ENCODE measurements at places on chromosomes 7 and 10.

DNA sequence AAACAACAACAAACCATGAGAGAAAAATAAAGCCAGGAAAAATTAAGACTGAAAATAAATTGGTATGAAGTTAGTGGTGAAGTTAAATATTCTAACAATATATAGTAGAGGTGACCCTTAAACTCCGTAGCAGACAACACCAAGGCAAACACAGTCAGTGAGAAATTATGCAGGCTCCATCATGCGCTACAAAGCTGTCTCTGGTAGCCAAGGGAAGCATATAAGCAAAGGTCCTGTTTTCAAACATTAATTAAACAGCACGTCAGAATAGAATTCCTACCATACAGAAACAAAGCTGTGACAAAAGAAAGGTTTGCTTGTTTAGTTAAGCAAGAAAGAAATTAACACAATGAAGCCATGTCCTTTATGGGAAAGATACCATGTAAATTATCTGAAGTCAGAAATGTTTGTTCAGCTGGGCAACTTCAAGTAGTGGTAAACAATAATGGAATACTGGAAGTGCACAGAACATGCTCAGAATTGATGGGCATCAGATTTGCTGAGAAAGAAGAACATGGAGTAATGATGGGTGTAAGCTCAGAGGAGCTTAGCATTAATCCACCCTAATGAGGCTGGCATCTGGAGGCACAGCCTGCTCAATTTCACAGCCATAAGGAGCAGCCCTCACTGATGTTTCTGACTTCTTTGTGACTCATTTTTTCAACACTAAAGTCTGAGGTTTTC is 75.7 kb downstream of the IGF2BP3 start:
- DNase-seq, result no peak

DNA sequence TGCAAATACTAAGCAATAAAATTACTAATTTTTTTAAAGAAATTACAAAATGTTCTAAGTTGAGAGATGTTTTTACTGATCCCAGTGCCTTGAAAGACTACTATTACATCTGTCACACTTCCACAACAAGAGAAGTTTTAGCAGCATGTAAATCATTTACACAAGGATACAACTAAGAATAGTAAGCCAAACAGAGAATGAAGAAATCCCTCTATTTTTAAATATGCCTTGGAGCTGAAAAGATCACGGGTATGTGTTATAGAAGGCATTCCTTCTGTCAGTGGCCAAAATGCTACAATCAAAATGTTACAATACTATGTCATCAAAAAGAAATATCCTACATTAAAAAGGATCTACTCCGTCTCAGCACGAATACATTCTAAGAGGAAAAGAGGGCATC is 52.6 kb downstream of the LARP4B start:
- DNase-seq, result no peak

DNA sequence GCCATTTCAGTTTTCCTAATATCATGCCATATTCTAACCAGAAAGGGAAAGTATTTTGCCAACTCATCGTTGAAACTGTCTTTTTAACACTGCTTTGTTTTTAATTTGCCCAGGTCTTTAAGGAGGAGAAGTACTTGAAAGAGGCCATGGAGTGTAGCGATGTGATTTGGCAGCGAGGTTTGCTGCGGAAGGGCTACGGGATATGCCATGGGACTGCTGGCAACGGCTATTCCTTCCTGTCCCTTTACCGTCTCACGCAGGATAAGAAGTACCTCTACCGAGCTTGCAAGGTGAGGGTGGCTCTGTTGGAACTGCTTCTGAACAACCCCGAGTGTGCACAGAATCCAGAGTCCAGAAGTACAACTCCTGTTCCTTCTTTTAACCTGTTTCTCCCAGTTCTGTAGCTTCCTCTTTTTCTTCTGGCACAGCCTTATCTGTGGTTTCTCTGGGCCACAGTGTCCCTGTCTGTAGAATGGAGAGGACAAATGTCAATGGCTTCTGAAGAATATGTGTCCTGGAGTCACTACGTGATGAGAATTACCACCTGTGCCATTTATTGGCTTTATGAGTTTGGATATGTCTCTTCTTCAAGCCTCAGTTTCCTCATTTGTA is 60.1 kb downstream of the LANCL2 start:
- DNase-seq, result no peak

GRCh38 chr10:28949005-28950004 is 272.0 kb downstream of the BAMBI start:
- DNase-seq, result no peak

Data from SIG-M5 (cell line).